ENCODE measurements at places on chromosomes 13 and 19. TPM values are rescaled to one million over a fixed set of nuclear protein-coding genes. Genes with fewer than 3 reads are reported as not detected.

The AMH gene
- total RNA-seq: 1.8 TPM

The TMPRSS9 gene
- 0.23 TPM for total RNA-seq

DNA sequence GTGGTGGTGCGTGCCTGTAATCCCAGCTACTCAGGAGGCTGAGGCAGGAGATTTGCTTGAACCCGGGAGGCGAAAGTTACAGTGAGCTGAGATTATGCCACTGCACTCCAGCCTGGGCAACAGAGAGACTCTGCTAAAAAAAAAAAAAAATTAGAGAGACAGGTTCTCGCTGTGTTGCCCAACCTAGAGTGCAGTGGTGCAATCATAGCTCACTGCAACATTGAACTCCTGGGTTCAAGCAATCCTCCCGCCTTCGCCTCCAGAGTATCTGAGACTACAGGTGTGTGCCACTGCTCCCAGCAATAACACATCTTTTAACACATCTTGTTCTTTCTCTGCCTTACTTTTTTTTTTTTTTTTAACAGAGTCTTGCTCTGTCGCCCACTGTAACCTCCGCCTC, 32.7 kb downstream of the CLEC17A start:
- DNase-seq: no peak
- no peak overlapping the region for H3K4me3 ChIP-seq
- H3K27ac ChIP-seq: no peak overlapping the region
- no peaks in the 10 kb centered on the region for H3K36me3 ChIP-seq

DNA sequence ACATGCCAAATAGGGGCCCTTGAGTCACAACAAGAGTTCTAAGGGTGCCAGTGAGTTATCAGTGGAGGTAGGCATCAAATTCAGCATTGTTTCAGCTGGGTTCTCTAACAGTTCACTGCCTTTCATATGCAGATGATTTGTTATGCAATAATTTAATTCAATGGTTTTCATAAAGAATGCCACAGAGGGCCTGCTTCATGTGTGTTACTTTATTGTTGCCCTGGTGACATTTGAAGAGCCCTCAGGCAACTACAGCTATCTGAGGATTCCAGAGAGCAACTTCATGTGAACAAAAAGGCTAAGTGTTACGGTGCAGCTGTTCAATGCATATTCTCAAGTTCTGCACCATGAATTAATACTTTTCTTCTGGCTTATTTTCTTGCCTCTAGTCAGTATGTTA, 43.1 kb upstream of the STARD13 start:
- peaks cover 2% of the 10 kb centered on the region for H3K4me1 ChIP-seq
- no peak for DNase-seq
- H3K27ac ChIP-seq: no peak overlapping the region
- H3K27me3 ChIP-seq: no peaks in the 10 kb centered on the region

GRCh38 chr13:81697826-81698225, 1356.9 kb upstream of the SPRY2 start:
- no peak overlapping the region for H3K4me3 ChIP-seq
- H3K27me3 ChIP-seq: no peaks in the 10 kb centered on the region
- no peaks in the 10 kb centered on the region for H3K4me1 ChIP-seq
- DNase-seq: no peak
- H3K27ac ChIP-seq: no peak overlapping the region
- H3K36me3 ChIP-seq: no peaks in the 10 kb centered on the region

DNA sequence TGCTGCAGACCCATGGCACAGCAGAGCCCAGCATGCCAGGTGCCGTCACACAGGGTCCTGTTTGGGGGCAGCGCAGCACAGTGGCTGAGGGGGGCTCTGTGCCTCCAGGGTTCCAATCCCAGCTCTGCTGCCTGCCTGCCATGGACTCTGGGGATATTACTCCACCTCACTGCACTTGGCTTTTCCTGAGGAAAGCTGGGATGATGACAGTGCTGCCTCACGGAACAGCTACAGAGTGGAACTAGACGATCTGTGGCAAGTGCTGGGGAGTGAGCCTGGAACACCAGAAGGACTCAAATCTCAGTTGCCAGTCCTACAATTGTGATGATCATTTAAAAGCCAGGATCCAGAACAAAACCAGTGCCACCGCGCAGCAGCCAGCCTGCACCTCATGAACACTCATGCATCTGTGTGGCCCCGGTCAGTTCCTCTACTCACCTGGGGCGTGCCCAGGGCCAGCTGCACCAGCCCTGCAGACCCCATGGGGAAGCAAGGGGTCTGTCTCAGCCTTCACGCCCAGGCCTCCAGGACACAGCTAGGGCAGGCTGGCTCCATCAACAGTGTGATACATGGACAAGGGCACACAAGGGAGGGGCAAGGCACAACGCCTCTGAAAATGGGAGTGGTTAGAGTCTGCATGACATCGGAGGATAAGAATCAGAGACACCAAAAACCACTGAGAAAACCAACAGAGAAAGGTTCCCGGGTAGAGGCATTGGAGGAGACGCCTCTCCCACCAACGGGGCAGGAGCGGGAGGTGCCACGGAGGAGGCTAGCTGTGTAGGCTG, 55.2 kb downstream of the ATP7B start:
- no peak overlapping the region for H3K4me3 ChIP-seq
- no peak overlapping the region for H3K27ac ChIP-seq
- no peaks in the 10 kb centered on the region for H3K27me3 ChIP-seq
- no peak for DNase-seq
- no peaks in the 10 kb centered on the region for H3K4me1 ChIP-seq
